Cerebellum (tissue), 4 donors: ENCODE measurements at places on chromosomes 13 and 19. TPM values are rescaled to one million over a fixed set of nuclear protein-coding genes. Genes with fewer than 3 reads are reported as not detected.

DNA sequence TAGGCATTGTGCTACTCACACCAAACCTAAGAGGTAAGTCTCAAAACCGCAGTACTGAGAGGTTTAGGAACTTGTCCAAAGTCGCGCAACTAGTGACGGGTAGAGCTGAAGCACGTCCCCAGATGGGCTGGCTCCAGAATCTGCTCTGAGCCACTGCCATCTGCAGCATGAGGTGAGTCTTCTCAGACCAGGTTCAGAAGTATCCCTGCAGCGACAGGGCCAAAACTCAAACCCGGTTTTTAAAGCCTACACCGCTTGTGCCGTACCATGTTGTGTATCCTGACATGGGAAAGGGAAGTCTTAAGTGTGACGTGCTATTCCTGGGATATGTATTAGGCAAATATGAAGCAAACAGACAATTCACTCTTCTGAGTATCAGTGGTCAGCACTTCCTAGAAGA, 45.1 kb downstream of the ATP7B start:
- DNase-seq, result no peak

- no peak for DNase-seq
These were observed 69.0 kb upstream of the DOCK9 start for GRCh38 chr13:99046851-99047250.

GRCh38 chr13:72104656-72105180, 237.7 kb upstream of the DACH1 start:
- no peak for DNase-seq

GRCh38 chr13:94481941-94482340, 2.5 kb upstream of the DCT start:
- no peak for DNase-seq

DNA sequence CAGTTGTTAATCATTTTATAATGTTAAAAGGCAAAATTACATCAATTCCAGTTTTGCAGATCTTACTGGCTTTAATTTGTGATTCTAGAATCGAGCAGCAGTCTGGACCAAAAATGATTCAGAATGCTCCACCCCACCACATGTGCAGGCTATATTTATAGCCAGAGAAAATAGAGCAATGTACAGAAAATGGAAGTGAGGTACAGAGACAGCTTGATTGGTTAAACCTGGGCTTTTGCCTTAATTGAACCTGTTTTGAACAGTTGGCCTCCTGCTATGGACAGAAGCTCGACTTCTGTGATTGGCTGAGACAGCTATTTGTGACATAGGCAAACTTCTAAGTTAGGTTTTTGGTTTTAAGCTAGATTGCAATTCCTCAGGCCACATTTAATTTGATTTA, 607.4 kb upstream of the MIR17HG start:
- DNase-seq, result no peak

DNA sequence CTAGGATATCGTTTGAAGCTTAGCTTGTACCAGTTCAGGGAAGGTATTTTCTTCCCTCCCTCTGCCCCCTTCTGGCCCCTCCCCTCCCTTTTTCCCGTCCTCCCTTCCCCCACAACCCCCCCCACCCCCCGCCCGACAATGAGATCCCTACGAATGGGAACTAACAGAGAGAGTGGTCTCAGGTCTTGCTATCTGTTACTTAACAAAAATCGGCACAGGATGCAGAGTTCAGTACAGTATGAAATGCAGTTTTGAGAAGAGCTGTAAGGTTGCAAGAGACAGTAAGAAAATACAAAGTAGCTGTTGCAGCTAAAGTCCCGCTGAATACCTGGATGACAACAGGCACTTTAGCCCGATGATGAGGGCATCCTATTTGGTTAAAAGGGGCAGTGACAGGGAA, 3.1 kb upstream of the DACH1 start:
- no peak for DNase-seq

GRCh38 chr19:53612762-53613526, 18.9 kb upstream of the DPRX start:
- no peak for DNase-seq

DNA sequence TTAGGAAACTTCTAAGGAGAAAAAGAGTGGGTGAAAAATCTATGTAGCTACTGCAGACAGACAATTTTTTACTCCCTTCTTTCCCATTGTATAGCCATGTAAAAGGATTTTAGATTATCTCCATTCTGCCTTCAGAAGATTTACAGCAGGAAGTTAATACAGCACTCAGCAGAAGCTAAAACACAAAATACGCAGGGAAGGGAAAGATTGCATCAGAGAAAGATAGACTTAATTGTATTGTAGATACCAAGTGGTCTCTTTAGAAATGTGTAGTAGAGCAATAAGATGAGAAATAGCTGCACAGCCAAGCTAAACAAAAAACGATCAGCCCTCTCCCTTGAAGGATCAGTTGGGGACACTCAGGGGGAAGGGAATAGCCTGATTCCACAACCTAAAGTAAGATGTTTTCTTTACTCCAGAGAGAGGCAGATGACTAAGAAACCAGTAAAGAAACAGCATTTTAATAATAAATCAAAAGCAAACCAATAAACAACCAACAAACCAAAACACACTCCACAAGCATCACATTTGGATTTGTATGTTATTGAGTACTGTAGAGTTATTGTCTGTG, 236.7 kb upstream of the SLITRK1 start:
- no peak for DNase-seq

Gene CLEC4G
- 0.73 TPM for total RNA-seq

DNA sequence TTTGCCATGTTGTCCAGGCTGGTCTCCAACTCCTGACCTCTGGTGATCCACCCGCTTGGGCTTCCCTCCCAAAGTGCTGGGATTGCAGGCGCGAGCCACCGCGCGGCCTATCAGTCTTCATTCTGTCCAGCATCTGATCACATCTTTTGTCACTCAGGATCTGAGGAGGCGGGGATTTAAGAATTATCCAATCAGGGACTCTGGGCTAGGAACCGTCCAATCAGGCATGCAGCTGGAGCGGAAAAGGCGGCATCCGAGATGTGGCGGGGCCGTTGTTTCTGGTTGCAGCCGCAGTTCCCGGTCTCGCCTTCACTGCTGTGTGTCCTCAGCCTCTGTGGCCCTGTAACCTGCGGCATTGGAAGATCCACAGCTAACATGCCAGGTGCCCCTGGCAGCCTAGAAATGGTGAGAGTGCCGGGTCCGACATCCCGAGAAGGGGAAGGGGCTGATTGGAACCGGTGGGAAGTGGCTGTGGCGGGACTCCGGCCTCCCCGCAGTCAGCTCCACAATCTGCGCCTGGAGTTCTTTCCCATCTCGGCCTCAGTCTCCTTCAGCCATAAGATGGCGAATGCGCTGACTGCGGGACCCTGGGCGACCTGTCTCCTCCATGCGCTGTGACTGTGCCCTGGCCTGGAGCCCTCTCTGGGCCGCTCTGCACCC, at the start of gene ZNF729:
Gene ZNF729 (plus strand): TSS at position 291 of the 660 bp plus-strand sequence. CDS start 85 bp downstream, at position 376.
- DNase-seq, result no peak

GRCh38 chr13:45231722-45232121, 30.9 kb upstream of the KCTD4 start:
- no peak for DNase-seq
